Ureter (tissue), 1 donor: ENCODE measurements at places on chromosomes 5 and 9. TPM values are rescaled to one million over a fixed set of nuclear protein-coding genes. Genes with fewer than 3 reads are reported as not detected.

Gene TEX48
- not detected for total RNA-seq

Gene C9orf153
- total RNA-seq: 0.36 TPM

- no peak for DNase-seq
These were observed 2.7 kb upstream of the BICD2 start for GRCh38 chr9:92767066-92768054.

DNA sequence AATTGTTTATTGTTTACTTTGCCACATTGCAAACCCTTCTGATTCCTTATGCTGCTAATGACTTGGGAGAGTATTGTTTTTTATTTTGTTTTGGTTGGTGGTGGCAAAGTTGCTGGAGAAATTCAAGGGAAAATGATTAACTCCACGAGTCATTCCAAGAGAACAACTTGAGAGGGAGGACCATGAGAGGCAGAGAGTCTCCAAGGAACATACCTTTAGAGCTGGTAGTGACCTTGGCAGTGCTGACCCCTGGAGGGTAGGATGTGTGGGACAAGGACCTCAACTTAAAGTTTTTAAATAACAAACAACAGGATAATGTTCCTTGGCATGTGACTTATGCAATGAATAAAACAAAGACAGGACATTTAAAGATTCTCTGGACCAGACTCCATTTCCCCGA lies 139.7 kb downstream of the LRRC70 start:
- DNase-seq: no peak

DNA sequence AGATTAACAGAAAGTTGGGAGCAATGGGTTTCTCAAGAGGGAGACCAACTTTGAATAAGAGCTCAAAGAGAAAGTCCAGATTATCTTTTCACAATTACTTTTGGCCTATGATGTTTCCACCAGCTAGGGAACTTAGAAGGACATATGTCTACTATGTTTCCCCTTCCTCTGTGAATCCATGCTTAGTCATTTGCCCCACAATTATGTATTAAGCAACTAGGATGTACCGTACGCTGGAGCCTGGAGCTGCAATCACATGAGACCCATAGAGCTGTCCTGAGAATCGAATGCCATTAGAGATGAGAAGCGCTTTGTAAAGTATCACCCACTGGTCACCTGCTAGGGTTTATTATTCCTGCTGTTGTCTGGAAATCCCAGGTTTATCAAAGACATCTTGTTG lies 78.8 kb downstream of the PDE6A start:
- DNase-seq: no peak

DNA sequence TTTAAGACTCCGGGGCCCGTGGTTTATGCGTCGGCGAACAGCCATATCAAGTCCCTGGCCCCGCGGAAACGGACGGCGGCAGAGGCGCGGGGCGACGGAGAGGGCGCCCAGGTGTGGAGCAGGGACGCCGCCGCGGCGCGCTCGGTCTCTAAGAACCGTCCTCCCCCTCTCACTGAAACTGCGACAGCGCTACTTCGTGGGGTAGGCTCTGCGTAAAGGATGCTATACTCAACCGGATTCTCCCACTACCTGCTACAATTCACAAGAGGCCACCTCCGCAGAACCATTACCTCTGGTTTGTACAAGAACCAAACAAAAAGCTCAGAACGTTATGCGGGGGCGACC lies 404 bp downstream of the MRNIP start:
- no peak for DNase-seq

DNA sequence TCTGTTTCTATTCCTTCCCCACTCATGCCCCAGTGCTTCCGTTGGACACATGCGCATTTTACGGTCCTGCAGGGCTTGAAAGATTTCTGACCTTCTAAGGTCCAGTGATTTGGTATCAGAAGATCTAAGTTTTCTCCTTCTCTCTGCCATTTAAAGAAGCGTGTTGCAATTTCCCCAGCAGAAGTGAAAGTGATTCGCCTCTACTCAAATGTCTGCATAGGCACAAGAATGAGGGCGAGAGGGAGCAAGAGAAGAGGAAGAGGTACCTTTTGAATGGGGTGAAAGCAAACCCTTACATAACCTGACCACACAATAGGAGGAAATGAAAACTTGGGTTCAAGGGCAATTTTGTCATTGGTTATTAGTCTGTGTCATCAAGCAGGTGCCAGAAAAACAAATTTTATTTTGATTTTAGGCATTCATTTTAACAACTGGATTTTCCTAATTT lies 31.7 kb upstream of the NR3C1 start:
- DNase-seq: no peak

DNA sequence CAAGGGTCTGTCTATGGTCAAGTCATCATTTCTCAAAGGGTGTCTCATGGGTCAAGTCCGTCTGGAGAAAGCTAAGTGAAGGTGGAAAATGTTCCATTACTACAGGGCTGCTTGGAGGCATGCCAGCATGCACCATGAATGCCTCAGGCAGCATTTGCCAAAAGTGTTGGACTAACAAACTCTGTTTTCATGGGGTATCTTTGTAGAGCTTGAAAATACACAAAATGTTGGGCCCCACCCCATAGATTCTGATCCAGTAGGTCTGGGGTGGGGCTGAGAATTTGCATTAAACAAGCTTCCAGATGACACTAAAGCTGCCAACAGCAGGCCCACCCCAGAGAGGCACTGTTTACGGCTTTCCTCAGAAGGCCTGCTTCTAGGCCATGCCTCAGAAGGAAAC lies 75.0 kb upstream of the FRRS1L start:
- DNase-seq: peak; percentile 19
